ENCODE measurements at places on chromosomes 5 and 9.

DNA sequence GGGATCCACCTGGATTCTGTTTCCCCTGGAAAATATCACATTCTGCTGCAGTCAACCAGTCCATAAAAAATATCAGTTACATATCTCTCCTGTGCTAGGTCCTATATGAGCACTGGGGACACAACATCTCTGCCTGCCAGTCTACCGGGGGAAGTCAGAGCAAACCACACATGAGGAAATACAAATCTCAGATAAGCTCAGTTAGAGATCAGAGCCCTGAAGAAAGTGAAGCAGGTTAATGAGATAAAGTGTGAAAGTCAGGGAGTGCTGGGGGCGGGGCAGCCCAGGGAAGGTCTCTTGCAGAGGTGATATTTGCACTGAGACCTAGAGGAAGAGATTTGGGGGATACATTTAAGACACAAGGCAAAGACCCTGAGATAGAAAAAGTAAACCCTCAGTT lies 67.8 kb upstream of the SLC1A1 start:
- DNase-seq, result no peak

- DNase-seq, result no peak
Observed at GRCh38 chr9:21964925-21965385, 29.2 kb downstream of the CDKN2A start.

GRCh38 chr5:150301170-150301505 lies 1.6 kb downstream of the ARSI start:
- no peak for DNase-seq

DNA sequence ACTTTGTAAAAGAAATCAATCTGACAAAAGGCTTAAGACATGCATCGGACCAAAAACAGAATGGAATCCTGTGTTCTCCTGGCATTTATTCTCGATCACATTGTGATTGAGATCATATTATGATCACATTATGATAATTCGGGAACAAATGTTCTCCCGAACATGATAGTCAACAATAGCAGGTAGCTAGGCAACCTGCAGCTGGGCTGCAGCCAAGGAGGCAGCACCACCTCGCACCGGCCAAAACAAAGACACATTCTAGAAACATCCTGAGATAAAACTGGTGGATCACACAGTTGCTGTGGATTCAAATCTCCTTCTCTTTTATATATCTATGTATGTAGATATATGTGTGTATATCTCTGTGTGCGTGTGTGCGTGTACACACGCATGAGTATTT lies 480.6 kb upstream of the CYLC2 start:
- DNase-seq, result no peak

- no peak for DNase-seq
Observed at GRCh38 chr5:17794201-17794600, 159.9 kb downstream of the TAF11L14 start.

- no peak for DNase-seq
Observed at GRCh38 chr5:3417376-3417943, 178.2 kb upstream of the IRX1 start.

GRCh38 chr9:105693435-105694189 lies 729 bp upstream of the TMEM38B start:
- no peak for DNase-seq

DNA sequence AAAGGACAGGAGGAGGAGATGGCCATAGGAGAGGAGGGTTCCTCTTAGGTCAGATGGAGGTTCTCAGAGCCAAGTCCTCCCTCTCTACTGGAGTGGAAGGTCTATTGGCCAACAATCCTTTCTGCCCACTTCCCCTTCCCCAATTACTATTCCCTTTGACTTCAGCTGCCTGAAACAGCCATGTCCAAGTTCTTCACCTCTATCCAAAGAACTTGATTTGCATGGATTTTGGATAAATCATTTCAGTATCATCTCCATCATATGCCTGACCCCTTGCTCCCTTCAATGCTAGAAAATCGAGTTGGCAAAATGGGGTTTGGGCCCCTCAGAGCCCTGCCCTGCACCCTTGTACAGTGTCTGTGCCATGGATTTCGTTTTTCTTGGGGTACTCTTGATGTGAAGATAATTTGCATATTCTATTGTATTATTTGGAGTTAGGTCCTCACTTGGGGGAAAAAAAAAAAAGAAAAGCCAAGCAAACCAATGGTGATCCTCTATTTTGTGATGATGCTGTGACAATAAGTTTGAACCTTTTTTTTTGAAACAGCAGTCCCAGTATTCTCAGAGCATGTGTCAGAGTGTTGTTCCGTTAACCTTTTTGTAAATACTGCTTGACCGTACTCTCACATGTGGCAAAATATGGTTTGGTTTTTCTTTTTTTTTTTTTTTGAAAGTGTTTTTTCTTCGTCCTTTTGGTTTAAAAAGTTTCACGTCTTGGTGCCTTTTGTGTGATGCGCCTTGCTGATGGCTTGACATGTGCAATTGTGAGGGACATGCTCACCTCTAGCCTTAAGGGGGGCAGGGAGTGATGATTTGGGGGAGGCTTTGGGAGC lies 3.1 kb downstream of the EGR1 start:
- no peak for DNase-seq

- no peak for DNase-seq
Observed at GRCh38 chr9:98610211-98610610, 98.5 kb downstream of the GABBR2 start.

- DNase-seq, result no peak
Observed at GRCh38 chr5:18605186-18605585, 970.9 kb downstream of the TAF11L14 start.

DNA sequence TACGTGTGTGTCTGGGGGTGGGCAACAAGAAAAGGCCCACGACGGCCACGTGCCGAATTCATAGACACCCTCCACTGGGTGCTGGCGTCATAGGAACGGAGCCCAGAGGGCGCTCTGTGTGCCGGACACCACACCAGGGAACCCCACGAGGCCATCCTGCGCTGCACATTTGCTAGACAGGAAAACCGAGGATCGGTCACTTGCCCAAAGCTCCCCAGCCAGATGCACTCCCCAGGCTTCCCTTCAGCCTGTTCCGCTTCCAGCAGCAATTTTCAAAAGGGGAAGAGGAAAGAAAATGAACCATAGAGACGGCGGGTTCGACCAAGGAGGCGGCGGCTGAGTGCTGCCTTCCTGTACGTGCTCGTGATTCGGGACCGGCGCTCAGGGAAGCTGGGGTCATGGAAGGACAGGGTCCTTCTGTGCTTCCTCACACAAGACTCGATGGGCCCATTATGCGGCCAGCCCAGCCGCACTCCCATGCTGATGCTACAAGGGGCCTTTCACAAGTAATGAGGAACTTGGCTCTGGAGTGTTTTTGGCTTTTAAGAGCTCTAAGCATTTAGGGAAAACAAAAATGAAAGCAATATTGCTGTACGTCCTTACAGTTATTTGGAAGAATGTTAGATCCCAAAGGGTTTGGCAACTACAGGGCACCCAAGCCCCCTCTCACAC lies 124.6 kb upstream of the SARDH start:
- DNase-seq, result no peak

DNA sequence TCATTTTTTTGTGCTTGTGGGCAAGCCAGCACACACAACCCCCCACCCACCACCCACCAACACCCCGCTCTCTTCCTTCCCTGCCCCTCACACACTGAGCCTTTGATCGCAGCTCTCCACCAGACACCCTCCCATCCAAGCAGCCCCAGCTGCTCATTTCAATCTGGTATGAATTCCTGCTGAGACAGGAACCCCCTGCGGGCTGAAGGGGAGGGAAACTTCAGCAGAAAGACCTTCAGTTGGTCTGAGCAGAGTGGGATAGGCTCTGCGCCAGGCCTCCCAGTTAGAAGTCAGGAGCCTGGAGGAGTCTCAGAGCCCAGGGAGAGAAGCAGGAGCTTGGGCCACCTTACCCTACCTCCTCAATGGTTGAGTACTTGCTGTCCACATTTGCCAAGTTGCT lies 7.2 kb downstream of the PCDHGC5 start:
- no peak for DNase-seq

GRCh38 chr5:142834504-142834903 lies 64.3 kb downstream of the ARHGAP26 start:
- DNase-seq, result no peak

DNA sequence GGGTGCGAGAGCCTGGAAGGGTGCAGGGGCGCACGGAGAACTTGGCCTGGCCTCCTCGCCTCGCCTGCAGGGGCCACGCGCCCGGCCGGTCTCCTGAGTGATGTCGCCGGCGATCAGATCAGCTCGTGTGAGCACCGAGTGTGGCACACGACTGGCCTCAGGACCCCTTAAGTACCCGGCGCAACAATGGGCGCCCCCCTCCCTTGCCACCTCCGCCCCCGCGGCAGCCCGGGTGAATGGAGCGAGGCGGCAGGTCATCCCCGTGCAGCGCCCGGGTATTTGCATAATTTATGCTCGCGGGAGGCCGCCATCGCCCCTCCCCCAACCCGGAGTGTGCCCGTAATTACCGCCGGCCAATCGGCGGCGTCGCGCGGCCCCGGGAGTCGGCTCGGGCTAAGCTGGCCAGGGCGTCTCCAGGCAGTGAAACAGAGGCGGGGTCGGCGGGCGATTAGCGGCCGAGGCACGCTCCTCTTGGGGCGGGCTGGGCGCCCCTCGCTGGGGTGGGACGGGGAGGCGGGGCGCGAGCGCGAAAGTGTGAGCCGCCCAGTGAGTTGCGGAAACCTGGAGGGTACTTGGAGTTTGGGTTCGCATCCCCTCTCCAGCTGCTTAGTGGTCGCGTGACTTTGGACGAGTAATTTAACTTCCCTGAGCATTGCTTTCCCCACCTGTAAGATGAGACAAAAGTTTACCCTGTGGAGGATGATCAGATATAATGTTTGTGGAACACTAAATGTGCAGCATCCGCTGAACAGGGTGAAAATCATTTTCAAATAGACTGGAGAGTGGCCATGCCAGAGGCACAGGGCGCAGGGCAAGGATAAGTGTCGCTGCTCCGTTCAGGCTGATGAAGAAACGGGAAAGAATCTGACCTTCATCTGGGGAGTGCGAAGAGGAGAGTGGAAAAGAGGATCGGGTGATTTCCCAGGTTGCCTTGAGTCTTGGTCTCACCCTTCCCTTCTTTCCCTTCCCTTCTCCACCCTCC lies at the start of gene NEUROG1:
Gene NEUROG1 (minus strand): TSS at position 145 of the 982 bp plus-strand sequence. CDS start 274 bp downstream, outside the sequence.
- no peak for DNase-seq

DNA sequence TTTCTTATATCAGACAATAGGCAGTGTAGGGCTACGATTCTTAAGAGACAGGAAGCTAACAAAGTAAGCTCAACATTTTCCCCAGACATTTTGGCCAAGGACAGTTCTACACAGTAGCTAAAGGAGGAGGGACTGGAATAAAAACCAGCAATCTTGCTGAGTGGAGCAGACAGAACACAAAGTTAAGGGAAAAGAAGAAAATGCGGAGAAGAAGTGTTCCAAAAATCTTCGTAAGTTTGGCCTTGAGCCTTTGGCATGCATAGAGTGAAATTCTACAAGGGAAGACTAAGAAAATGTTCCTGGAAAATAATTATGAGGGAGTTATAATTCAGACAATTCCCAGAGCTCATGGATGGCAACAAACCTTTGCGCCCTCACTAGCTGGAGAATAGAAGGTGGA lies 748.0 kb upstream of the CTNND2 start:
- DNase-seq, result no peak

DNA sequence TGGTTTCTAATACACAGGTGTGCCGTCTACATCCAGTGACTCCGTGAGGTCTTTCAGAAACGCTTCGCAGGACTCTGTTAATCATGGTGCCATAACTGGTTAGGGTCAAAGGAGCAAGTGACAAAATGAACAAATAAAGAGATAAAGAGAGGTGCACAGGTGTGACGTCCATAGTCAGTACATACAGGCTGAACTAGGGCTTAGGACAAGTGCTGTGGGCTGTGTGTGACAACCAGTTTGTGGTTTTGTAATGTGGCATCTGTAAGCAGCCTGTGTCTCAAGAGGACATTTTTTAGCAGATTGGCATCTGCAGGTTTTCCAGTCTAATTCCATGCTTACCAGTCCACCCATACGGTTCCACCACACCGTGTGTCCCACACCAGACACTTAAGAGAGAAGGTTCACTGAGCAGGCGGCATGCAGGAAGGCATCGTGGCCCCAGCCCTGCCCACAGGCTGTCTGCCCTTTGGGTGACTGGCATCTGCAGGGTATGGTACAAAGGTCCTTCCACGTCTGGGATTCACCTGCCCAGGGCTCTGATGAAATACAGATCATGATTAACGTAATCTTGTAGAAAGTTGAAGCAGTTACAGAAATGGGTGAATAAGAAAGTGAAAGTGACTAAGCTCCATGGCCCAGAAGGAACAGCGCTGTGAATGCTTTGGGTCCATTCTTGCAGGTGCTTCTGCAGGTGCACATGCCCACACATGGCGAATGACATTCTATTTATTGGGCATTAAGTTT lies 26.9 kb downstream of the SRD5A1 start:
- DNase-seq, result no peak

GRCh38 chr5:162068412-162068811 lies 839 bp downstream of the GABRG2 start:
- DNase-seq, result no peak

DNA sequence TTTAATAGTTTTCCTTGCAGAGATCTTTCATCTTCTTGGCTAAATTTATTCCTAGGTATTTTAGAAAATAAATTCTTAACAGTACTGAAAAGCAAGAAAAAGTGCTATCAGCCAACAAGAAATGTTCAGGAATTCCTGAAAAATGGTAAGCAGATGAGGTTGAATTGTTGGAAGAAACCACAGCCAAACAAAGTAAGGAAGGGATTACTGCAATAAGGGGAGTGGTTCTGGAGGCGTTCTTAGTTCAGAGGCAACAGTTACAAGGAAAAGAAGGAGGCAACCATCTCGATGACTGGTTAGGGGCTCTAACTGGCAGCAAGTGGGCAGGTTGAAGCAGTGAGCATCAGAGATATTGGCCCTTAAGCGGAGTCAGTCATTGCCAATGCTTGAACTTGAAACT lies 12.8 kb upstream of the OR13J1 start:
- DNase-seq, result no peak

DNA sequence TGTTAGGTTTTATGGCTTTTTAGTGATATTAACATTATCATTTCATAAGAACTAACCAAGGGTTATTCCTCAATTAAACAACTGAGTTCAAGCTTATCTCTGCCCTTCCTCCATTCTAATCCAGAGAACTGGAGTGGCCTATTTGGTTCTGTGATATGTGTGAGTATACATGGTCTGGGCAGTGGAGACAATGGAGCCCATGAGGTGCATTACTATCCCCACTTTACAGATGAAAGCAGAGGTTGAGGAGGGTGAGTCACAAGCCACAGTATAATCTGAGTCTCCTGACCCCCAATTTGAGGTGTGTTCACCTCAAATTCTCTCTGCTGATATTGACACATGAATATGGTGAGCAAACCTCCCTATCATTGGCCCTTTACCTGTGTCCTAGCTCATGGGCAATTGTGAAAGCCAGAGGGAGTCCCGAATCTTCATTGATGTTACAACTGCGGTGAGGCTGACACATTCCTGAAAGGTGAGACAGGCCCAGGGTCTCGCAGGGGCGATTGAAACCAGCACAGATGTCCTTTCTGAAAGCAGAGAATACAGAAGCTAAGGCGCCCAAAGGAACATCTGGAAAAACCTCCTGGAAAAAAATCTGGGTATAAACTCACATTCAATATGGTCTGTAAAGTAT lies 217.2 kb downstream of the TARS1 start:
- DNase-seq, result no peak

DNA sequence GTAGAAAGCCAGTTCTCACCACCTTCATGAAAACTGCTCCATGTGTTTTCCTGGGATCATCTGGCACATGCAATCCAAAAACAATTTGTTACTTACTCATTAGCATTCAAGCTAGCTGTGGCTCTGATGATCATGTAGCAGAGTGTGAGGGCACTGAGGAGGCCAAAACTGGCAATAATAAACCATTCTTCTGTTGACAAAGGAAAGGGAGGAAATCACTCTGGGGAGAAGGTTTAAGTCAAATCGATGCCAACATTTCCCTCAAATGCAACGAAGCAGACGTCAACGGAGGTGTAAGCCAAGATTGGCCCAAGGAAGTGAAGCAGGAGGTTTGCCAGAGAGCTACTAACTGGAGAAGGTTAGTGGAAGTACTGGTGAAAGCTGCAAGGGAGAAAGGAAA lies 55.7 kb upstream of the TBC1D9B start:
- no peak for DNase-seq

Measured in 8988T (cell line).